SW 1271 (cell line): ENCODE measurements at places on chromosomes 4 and X.

DNA sequence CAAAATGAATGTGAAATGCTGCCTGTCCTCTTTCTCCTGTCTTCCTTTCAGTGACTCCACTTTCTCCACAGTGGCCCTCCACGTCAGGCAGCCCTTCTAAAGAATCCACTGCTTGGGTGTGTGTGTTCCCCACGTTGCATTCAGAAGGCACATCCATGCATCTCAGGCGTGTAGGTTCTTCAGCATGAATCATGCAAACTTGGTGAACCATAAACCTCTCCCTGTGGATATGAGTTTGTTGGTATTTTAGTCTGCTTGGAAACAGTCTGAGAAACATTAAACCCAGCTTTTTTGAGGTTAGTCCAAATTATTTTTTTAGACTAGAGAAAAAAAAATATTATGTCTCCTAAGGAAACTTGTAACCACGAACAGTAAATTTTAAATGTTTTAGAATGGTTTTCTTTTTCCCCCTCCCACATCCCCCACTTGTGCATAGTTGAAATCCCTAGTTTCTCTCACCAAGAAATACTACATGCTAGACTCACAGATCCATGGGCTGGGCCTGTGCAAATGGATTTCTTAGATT lies 251.6 kb downstream of the CBR4 start:
- DNase-seq: no peak

DNA sequence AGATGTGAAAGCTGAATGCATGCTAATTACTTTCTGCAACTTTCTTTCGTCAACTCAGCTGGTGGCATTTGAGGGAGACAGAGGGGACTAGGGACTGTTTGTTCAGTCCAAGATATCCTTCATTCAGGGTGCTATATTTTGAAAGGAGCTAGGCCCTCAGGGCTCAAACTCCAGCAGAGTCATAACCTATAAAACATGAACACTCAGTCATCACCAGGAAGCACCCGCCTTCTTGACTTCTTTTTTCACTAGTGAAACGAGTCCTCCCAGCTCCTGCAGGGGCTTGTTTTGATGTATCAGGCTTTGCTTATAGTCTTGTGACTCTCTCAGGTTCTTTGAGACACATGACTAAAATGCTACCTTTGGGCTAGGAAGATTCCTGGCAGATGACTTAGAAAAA lies 230.6 kb downstream of the PCDH7 start:
- no peak for DNase-seq

DNA sequence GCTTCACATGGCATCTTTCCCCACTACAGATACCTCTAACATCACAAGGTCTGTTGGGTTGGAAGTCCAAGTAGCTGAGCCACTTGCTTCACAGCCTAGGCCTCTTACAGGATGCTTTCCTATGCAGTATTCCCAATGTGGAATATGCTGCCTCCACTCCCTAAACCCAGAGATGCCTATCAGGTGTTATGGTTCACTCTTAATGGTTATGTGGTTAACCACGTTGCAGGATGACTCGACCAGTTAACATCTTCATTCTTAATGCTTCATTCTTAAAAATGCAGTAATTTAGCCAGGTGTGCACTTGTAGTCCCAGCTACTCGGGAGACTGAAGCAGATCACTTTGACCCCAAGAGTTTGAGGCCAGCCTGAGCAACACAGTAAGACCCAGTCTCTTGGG lies 24.2 kb downstream of the HAUS3 start:
- DNase-seq: peak; percentile 12

GRCh38 chrX:116824785-116825184 lies 362.0 kb upstream of the CT83 start:
- no peak for DNase-seq

GRCh38 chr4:125728568-125728967 lies 413.8 kb downstream of the FAT4 start:
- DNase-seq: peak; percentile 79

GRCh38 chrX:20595928-20596575 lies 329.3 kb upstream of the RPS6KA3 start:
- no peak for DNase-seq
